ENCODE measurements at places on chromosomes 7 and 10. TPM values are rescaled to one million over a fixed set of nuclear protein-coding genes. Genes with fewer than 3 reads are reported as not detected.

Gene OR13A1
- not detected for total RNA-seq

Gene NFE2L3
- 5.4 TPM for total RNA-seq

Gene ZNF37A
- total RNA-seq, result 17.7 TPM

Gene POLR2J2
- 1.5 TPM for total RNA-seq

Gene LSM8
- 39.5 TPM for total RNA-seq

Gene RPP38
- 15.4 TPM for total RNA-seq

Gene C7orf57
- not detected for total RNA-seq

Gene DPP6
- total RNA-seq, result not detected

Gene NPSR1
- not detected for total RNA-seq

Gene CFAP46
- 0.66 TPM for total RNA-seq

Gene KNDC1
- total RNA-seq, result 0.50 TPM

Gene EZH2
- 6.7 TPM for total RNA-seq

Gene TMEM270
- total RNA-seq, result not detected

Gene PPP1R17
- not detected for total RNA-seq

Gene FZD8
- total RNA-seq, result 0.77 TPM

Gene WNT16
- 3.8 TPM for total RNA-seq

Gene CLRN3
- not detected for total RNA-seq

DNA sequence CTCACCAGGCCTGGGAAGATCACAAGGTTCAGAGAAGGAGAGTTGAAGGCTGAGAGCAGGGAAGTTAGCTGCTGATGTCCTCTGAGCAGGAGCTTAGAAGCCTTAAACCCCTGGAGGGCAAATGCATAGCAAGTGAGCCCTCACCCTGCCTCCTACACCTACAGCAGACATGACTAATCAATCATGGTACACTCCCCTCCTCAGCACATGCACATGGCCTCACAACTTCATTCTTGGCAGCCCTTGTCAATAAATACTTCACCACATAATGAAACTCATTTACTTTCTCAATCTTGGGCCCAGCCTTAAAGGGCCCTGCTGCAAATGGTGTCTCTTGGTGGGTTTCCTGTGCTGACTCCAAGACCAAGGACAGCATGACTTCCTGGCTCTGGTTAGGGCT is 12.9 kb downstream of the MMRN2 start:
- no peaks in the 10 kb centered on the region for H3K36me3 ChIP-seq
- no peaks in the 10 kb centered on the region for H3K4me1 ChIP-seq
- no peak overlapping the region for H3K4me3 ChIP-seq
- no peak overlapping the region for H3K27ac ChIP-seq

- H3K27me3 ChIP-seq, result no peaks in the 10 kb centered on the region
- H3K4me1 ChIP-seq, result no peaks in the 10 kb centered on the region
- H3K27ac ChIP-seq, result no peak overlapping the region
- H3K4me3 ChIP-seq, result no peak overlapping the region
- no peaks in the 10 kb centered on the region for H3K36me3 ChIP-seq
Observed at GRCh38 chr7:132250480-132251326, 325.6 kb downstream of the PLXNA4 start.

- H3K4me3 ChIP-seq, result no peak overlapping the region
- no peak overlapping the region for H3K27ac ChIP-seq
- DNase-seq, result no peak
Observed at GRCh38 chr10:66941491-66941890, 15.7 kb downstream of the LRRTM3 start.

DNA sequence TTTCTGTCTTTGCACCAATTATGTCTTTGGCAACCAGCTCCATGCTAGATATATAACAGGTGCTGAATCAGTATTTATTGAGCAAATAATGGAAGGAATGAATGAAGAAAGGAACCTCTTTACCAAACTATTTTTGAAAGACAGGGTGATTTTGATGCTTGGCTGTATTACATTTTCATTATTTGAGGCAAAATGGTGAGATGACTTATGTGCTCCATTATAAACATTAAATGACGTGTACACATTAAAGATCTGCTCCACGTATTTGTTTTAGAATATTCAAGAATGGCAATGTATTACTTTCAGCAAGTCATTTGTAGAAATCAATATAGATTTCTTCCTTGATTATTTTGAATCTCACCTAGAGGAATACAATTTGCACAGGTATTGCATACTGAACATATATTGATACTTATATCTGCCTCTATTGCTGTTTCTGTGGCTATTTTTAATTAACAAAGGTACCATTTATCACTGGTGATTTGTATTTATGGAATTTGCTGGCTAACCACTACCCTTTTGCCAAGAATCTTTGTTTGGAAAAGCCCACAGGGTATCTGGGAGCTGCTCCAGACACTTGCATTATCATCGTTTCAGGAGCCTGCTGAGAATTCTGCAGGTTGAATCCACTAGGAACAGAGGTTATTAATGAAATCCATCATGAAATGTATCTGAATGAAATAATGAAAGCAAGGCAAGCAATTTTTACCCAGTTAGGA is 92.2 kb downstream of the SEMA3C start:
- H3K27ac ChIP-seq, result no peak overlapping the region
- H3K27me3 ChIP-seq, result no peaks in the 10 kb centered on the region
- no peaks in the 10 kb centered on the region for H3K36me3 ChIP-seq
- H3K4me3 ChIP-seq, result no peak overlapping the region
- H3K4me1 ChIP-seq, result peaks cover 7% of the 10 kb centered on the region

GRCh38 chr10:59505926-59506325 is 143.6 kb upstream of the FAM13C start:
- no peak overlapping the region for H3K4me3 ChIP-seq
- peak; percentile 56 for DNase-seq
- no peaks in the 10 kb centered on the region for H3K36me3 ChIP-seq
- no peaks in the 10 kb centered on the region for H3K4me1 ChIP-seq

DNA sequence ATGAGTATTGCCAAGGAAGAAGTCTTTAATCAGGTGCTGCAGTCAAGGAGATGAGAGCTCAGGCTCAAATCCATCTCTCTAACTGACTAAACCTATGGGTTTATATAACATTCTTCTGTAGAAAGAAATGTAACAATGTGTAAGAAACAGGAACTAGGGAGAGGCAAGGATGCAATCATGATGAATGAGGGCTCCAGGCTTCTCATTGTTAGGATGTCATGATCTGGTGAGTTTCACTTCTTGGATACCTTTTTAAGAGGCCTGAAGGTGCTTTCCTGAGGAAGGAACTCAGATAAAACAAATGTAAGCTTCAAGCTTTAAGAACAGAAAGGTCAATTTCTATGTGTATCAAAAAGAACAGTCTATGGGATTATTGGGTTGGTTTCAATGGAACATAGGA is 30.8 kb upstream of the SCIN start:
- no peaks in the 10 kb centered on the region for H3K27me3 ChIP-seq
- no peak for DNase-seq
- H3K4me1 ChIP-seq, result no peaks in the 10 kb centered on the region
- no peaks in the 10 kb centered on the region for H3K36me3 ChIP-seq
- H3K27ac ChIP-seq, result no peak overlapping the region
- H3K4me3 ChIP-seq, result no peak overlapping the region

GRCh38 chr7:44891791-44892190 is 6.5 kb upstream of the PURB start:
- no peaks in the 10 kb centered on the region for H3K36me3 ChIP-seq
- no peaks in the 10 kb centered on the region for H3K27me3 ChIP-seq
- no peak for DNase-seq
- H3K4me1 ChIP-seq, result no peaks in the 10 kb centered on the region
- H3K4me3 ChIP-seq, result no peak overlapping the region

GRCh38 chr10:69929575-69929974 is 123.1 kb upstream of the MACROH2A2 start:
- no peak overlapping the region for H3K4me3 ChIP-seq
- H3K27me3 ChIP-seq, result no peaks in the 10 kb centered on the region
- no peaks in the 10 kb centered on the region for H3K36me3 ChIP-seq

- no peaks in the 10 kb centered on the region for H3K36me3 ChIP-seq
- H3K27me3 ChIP-seq, result no peaks in the 10 kb centered on the region
- no peaks in the 10 kb centered on the region for H3K4me1 ChIP-seq
- no peak overlapping the region for H3K27ac ChIP-seq
- DNase-seq, result peak; percentile 18
Observed at GRCh38 chr10:106175760-106176377, 988.6 kb downstream of the SORCS1 start.

DNA sequence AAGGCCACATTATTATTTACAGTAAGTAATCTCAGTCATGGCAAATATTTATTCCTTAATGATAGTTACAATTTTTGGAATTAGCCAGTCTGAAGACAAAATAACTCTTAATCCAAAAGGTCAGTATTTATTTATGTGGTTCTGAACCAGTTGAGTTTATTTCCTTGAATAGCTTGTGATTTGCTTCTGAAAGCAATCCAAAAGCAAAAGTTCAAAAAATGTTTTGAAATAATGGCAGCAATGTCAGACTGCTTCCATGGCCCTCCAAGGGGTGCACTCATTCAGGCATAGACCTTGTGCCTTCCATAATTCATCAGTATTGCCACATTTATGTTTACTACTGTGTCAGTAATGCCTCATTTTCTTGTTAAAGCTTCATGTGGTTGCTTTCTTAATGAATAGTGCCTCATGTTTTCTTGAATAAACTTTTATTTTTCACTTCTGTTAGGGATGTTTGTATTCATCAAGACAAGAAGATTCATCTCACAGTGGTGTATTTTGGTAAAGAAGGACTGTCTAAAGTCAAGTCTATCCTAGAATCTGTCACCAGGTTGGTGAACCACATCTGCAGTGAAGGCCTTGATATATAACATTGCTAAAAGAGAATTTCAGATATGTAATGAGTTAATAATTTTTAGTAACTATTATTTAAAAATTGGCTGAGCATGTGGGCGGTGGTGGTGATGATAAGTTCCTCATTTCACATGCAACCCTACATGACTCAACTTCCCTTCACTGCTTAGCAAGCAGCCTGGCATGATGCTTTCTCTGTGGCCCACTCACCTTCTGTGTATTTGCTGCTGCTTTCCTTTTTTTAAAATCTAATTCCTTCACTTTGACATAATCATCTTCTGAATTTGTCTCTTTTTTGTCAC is 22.0 kb downstream of the CSGALNACT2 start:
- H3K4me3 ChIP-seq, result no peak overlapping the region
- peaks cover 3% of the 10 kb centered on the region for H3K4me1 ChIP-seq
- no peaks in the 10 kb centered on the region for H3K27me3 ChIP-seq
- H3K27ac ChIP-seq, result peak overlapping the region; percentile 70
- peak; percentile 49 for DNase-seq

GRCh38 chr7:116545411-116545993 is 20.7 kb downstream of the CAV1 start:
- H3K27me3 ChIP-seq, result no peaks in the 10 kb centered on the region
- H3K36me3 ChIP-seq, result peaks cover 10% of the 10 kb centered on the region
- peak overlapping the region; percentile 30 for H3K27ac ChIP-seq
- H3K4me1 ChIP-seq, result peaks cover 41% of the 10 kb centered on the region
- H3K4me3 ChIP-seq, result no peak overlapping the region
- DNase-seq, result no peak

GRCh38 chr10:124725171-124725631 is 19.0 kb downstream of the FAM53B start:
- H3K4me1 ChIP-seq, result no peaks in the 10 kb centered on the region
- no peaks in the 10 kb centered on the region for H3K27me3 ChIP-seq
- no peak overlapping the region for H3K27ac ChIP-seq
- H3K36me3 ChIP-seq, result no peaks in the 10 kb centered on the region
- no peak overlapping the region for H3K4me3 ChIP-seq

- no peaks in the 10 kb centered on the region for H3K36me3 ChIP-seq
- no peak overlapping the region for H3K27ac ChIP-seq
- no peaks in the 10 kb centered on the region for H3K4me1 ChIP-seq
- no peaks in the 10 kb centered on the region for H3K27me3 ChIP-seq
- DNase-seq, result no peak
Observed at GRCh38 chr7:26085771-26086170, 66.2 kb upstream of the NFE2L3 start.

DNA sequence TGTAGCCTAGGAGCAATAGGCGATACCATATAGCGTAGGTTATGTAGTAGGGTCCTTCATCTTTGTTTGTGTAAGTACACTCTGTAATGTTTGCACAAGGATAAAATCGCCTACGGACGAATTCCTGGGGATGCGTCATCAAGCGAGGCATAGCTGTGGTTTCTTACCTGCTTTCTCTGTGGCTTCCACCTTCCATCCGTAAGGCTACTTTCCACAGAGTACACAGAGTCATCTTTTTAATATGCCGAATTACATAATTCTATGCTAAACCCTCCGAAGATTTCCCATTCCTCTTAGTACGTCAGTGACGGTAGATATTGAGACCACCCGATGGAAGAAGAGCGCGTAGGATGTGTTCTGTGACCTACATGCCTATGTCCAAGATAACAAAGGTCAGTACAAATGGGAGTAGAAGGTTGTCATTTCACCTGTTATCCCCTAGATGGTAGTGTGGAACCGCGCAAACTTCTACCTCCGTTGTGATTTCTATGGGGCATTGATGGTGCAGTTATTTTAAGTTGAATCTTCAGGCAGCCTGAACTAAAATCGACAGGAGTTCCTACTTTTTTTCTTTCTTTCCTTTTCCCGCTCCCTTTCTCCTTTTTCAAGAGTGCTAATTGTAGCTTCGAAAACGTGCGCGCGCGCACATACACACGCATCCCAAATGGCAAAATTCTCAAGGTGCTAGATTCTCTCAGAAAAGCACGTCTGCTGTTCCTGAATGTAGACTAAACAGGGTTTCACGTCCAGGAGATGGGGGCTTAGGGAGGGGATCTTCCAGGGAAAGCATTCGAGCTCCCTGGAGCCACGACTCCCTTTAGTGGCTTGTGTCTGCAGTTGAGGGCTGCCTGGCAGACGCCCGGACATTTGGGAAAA is 111.7 kb upstream of the MBL2 start:
- H3K36me3 ChIP-seq, result no peaks in the 10 kb centered on the region
- H3K4me1 ChIP-seq, result no peaks in the 10 kb centered on the region
- no peak overlapping the region for H3K4me3 ChIP-seq
- H3K27ac ChIP-seq, result no peak overlapping the region
- peak; percentile 80 for DNase-seq

GRCh38 chr7:2399848-2400587 is 3.4 kb upstream of the CHST12 start:
- H3K4me3 ChIP-seq, result no peak overlapping the region
- H3K36me3 ChIP-seq, result no peaks in the 10 kb centered on the region
- peak overlapping the region; percentile 65 for H3K27ac ChIP-seq
- peak; percentile 94 for DNase-seq
- H3K27me3 ChIP-seq, result no peaks in the 10 kb centered on the region
- peaks cover 12% of the 10 kb centered on the region for H3K4me1 ChIP-seq
